ENCODE measurements at places on chromosomes 16 and 17.
A peak's percentile ranks its signal among the peaks of the same experiment; 100 is the strongest.

GRCh38 chr16:26727848-26728247 is 338.9 kb upstream of the C16orf82 start:
- DNase-seq, result peak; percentile 15

DNA sequence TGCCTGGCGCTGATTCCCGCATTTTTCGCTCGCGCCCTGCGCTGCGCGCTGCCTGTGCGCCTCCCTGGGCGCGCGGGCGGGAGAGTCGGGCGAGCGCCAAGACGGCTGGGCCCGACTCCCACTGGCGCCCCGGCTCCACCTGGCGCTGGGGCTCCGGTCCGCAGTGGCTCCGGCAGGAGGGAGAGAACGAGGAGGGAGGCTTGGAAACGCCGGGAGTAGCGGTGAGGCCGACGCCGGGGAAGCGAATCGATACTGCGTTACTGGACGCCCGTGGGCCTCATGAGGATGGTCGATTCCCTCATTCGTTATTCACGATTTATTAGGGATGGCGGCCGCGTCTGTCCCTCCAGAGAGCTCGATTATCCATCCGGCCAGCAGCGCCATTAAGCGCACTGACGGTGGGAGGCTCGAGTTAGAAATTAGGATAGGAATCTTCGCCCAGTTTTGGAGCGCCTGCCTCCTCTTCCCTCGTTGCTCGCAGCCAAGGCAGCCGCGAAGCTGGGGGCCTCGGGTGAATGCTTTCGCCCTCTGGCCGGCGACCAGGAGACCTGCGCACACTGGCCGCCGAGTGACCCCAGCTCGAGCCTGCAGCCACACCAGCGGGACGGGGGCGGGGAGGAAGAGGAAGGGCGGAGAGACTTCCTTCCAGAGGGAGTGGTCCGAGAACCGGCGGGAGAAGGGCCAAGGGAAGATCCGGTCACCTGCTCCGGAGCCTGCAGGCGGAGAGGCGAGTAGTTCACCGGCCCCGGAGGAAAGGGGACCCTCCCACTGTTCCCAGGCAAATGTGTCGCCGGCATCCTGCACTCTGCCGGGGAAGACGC is 1.3 kb upstream of the PCGF2 start:
- DNase-seq, result peak; percentile 83

DNA sequence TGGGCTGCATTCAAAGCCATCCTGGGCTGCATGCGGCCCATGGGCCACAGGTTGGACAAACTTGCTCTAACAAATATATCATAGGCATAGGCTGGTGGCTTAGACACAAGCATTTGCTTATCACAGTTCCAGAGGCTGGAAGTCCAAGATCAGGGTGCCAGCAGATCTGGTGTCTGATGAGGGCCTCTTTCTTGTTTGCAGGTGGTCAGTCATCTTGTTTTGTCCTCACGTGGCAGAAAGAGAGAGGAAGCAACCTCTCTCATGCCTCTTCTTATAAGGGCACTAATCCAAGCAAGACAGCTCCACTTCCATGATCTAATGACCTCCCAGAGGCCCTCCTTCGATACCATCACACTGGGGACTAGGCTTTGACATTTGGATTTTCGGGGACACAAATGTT is 238.7 kb upstream of the TNRC6C start:
- DNase-seq, result no peak

DNA sequence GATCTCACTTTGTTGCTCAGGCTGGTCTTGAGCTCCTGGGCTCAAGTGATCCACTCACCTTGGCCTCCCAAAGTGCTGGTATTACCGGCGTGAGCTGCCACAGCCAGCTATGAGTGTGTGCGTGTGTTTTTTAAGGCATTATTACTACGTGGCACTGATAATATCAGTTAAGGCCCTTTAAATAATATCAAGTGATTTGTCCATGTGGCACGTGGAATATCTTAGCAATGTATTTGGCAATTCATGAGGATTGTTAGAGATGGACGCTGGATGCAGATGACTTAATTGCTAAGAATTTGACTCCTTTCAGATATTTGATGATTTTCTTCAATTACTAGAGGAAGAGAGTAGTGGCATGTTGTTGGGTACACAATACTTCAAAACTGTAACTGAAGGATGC is 25.5 kb upstream of the PMP22 start:
- no peak for DNase-seq

DNA sequence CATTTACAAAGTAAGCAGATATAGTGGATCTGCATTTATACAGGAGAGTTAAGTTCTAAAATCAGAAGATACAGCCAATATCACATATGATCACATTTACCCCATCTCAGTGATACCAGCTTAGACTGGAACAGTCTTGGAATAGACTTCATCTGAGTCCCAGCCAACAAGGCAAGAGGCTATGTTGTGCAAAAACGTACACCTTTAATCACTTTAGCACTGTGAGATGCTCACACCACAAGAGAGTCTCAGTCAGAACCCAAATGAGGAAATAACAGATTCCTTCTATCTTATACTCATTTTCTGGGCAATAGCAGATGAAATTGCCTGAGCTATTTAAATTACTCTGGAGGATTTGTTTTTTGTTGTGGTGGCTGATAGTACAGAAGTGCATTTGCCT is 145.6 kb downstream of the ANKFN1 start:
- no peak for DNase-seq

GRCh38 chr17:77724876-77725615 is 233.5 kb upstream of the TNRC6C start:
- DNase-seq, result no peak

DNA sequence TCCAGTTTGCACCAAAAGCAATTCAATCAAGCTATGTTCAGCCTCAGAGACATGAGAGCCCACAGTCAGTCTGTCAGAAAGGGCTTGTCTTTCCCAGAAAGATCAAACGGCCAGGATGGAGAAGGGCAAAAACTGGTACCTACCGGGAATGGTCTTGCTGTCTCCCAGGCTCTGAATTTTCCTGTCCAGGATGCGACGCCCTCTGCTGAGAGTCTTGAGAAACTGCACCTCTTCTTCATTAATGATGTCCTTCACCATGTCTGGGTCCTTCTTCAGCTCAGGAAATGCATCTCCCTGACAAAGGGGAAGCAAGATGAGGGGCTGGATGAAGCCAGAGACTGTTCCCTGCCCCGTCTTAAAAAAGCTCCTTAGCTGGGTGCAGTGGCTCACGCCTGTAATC is 15.8 kb upstream of the EXOSC6 start:
- DNase-seq, result peak; percentile 50

- DNase-seq, result no peak
Measured at GRCh38 chr16:11053916-11054460, 109.6 kb downstream of the CLEC16A start.

GRCh38 chr16:71380831-71381230 is 22.3 kb downstream of the CALB2 start:
- DNase-seq, result no peak

DNA sequence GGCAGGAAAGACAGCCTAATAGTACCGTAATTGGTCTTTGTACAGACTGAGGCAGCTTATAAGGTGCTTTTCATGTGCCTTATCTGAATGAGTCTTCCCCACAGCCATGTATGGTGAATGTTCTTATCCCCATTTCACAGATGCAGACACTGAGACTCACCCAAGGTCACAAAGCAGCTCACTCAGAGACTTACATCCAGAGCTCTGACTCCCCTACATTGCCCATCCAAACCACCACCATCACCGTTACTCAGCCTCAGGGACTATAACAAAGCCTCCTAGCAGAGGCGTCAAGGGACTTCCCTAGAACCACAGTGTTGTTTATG is 627 bp upstream of the GPR179 start:
- DNase-seq, result no peak

DNA sequence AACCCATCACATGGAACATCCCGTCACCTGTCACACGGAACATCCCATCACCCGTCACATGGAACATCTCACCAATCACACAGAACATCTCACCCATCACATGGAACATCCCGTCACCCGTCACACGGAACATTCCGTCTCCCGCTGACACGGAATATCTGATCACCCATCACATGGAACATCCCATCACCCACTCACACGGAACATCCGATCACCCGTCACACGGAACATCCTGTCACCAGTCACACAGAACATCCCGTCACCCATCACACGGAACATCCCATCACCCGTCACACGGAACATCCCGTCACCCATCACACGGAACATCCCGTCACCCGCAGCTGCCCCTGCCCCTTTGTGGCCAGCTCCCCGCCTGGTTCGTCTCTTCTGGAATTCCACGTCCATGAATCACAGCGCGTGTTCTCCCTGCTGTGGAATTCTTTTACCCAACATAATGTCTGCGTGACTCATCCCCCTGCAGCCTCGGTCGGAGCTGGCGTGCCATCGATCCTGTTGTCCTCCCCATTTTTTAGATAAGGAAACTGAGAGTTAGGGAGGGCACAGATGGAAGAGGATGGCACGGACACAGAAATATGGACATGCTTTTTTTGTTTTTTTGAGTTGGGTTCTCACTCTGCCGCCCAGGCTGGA is 5.6 kb downstream of the CPNE7 start:
- no peak for DNase-seq

- no peak for DNase-seq
Measured at GRCh38 chr17:8502126-8502525, 66.4 kb downstream of the NDEL1 start.

DNA sequence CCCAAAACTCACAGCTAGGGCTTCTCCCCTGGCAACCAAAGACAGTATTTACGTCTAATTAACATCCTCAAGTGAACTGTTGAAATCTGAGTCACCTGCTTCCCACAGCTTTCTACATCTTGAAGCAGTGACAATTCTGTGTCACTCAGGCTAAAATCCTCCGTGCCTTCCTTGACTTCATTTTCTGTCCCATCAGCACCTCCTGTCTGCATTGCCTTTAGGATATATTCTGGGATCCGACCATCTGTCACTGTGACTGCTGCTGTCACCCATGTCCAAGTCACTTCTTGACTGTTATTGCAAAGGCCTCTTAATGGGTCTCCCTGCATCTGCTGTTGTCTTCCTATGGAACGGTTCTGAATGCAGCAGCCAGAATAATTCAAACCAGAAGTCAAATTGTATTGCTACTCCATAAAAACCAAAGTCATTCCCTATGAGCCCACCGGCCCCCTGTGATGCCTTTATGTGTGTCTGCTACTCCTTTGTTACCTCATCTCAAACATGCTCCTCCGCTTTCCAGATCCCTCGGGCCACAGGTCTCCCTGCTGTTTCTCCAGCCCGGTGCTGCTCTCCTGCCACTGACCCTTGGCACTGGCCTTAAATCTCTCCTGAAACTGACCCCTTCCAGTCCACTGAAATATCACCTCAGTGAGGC is 56.9 kb downstream of the WWP2 start:
- no peak for DNase-seq

- DNase-seq, result no peak
Measured at GRCh38 chr17:50629902-50630301, 4.8 kb upstream of the ABCC3 start.

DNA sequence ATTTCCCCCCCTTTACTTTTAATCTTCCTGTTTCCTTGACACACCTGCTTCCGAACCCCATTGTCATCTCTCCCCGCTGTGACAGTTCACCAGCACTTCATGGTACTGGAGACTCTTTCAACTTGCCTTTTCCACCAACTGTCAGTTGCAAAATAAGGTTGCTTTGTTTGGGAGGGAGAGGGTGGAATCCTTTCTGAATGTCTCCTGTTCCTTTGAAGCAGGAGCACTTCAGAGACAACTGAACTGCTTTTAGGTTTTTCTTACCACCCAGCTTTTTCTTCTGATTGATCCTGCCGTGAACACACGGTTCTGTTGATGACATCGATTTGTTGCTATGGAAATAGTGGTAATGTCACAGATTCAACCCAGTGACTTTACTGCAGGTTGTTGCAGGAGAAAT is 42.0 kb downstream of the RPA1 start:
- DNase-seq, result no peak

GRCh38 chr17:80799538-80800480 is 191.8 kb upstream of the CHMP6 start:
- DNase-seq, result peak; percentile 96

GRCh38 chr17:3663102-3664011 is 5.0 kb downstream of the TAX1BP3 start:
- no peak for DNase-seq

DNA sequence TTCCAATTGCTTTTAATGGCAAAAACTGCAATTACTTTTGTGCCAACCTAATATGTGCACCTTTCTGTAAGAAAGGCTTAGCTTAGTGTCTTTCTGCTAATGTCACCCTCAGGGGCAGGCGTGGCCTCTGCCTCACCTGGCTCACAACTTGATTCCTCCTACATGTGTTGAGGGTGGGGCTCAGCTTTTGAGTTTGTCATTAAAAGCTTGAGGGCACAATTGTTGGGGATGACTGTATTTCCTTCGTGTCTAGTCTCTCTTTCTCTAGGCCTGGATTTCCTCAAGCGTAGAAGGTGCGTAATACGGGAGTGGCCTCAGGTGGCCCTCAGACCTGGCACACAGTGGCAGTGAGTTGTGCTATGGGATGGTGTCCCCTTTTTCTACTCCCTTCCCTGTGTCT is 94.4 kb downstream of the CLEC16A start:
- DNase-seq, result no peak

- no peak for DNase-seq
Measured at GRCh38 chr16:31880322-31880979, 6.8 kb downstream of the ZNF267 start.

GRCh38 chr17:15742051-15742795 is 10.1 kb downstream of the TBC1D26 start:
- no peak for DNase-seq

DNA sequence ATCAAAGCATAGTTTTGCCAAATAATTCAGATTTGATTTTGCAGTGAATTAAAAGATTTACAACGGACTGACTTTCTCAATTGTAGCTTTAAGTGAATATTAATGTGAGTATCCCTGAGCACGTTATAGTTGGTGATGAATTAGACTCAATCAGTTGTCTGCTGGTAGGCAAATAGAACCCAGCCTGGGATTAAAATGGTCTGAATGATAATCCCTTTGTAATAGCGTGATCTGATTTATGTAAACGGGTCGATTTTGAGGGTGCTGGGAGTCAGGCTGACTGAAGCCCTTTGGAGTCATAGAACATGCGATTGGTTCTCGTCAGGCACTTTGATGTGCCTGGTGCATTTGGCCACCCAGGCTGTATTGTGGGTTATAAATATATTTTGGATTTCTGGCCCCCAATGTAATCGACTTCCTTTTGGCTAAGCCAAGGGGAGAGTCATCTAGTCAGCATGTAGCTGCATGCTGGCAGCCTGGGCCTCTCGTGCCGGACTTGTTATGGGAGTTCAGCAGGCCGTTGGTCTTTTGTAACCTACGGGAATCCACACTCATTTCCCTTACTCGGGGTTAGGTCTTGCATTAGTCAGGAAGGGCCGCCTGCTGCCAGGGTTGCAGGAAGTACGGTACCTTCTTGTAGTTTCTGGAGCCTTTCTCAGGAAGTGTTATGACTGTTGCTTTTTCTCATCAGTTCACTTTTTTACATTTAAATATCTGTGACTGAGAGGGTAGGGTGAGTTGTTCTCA is 5.4 kb downstream of the PGS1 start:
- DNase-seq, result no peak

DNA sequence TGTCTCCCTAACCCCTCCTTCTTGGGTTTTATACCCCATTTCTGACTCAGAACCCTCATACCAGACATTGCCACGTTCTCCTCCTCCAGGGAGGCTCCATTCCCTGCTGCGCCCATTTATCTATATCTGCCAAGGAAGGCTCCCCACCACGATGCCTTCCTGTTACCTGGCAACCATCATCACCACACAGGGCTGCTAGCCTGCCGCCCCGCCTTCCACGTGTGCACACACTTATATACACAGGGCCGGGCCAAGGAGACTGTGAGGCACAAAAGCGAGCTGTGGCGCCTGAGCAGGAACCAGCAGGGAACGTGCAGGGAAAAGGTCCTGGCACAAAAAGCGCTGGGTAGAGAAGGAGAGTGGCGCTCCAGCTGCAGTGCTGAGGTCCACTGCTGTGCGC is 261.8 kb downstream of the CBLN1 start:
- peak; percentile 56 for DNase-seq

- DNase-seq, result peak; percentile 68
Measured at GRCh38 chr17:12180644-12181261, 160.1 kb downstream of the MAP2K4 start.

GRCh38 chr16:65494609-65495008 is 372.7 kb upstream of the CDH11 start:
- DNase-seq, result no peak
